ENCODE measurements at places on chromosomes 3 and 15. TPM values are rescaled to one million over a fixed set of nuclear protein-coding genes. Genes with fewer than 3 reads are reported as not detected.

Gene PPM1L
- 30.2 TPM for total RNA-seq

Gene UBAP1L
- 2.1 TPM for total RNA-seq

Gene VIPR1
- 5.9 TPM for total RNA-seq

Gene SPRED1
- total RNA-seq, result 19.9 TPM

Gene RPL22L1
- 43.2 TPM for total RNA-seq

Gene BRK1
- 95.0 TPM for total RNA-seq

Gene SLC27A2
- 0.10 TPM for total RNA-seq

Gene GOLGA8S
- total RNA-seq, result 0.16 TPM

Gene CRYBG3
- total RNA-seq, result 18.3 TPM

Gene ATP10A
- total RNA-seq, result 5.1 TPM

Gene TMC3
- total RNA-seq, result not detected

Gene LINGO1
- 30.5 TPM for total RNA-seq

Gene GPR149
- total RNA-seq, result not detected

Gene IQCF5
- total RNA-seq, result not detected

Gene PIGZ
- 4.5 TPM for total RNA-seq

Gene AADAC
- 2.7 TPM for total RNA-seq

Gene TRNT1
- total RNA-seq, result 16.1 TPM

Gene FAM81A
- 3.7 TPM for total RNA-seq

Gene ASB14
- total RNA-seq, result not detected

Gene ZCWPW2
- 3.0 TPM for total RNA-seq

Gene GP5
- 0.06 TPM for total RNA-seq

Gene FANCD2OS
- not detected for total RNA-seq

Gene IGSF10
- total RNA-seq, result 2.5 TPM

Gene CIDEC
- total RNA-seq, result 127 TPM

Gene CD80
- total RNA-seq, result 0.10 TPM

Gene HDAC11
- 36.0 TPM for total RNA-seq

Gene LRRC3B
- total RNA-seq, result 0.18 TPM

Gene LPP
- 152 TPM for total RNA-seq

Gene RFT1
- total RNA-seq, result 12.6 TPM

Gene CHDH
- total RNA-seq, result 6.6 TPM

Gene SNRPN
- total RNA-seq, result 231 TPM

Gene CKMT1B
- total RNA-seq, result 3.7 TPM

Data from left cardiac atrium (tissue), 4 donors.